ENCODE measurements at places on chromosomes 4 and X.

DNA sequence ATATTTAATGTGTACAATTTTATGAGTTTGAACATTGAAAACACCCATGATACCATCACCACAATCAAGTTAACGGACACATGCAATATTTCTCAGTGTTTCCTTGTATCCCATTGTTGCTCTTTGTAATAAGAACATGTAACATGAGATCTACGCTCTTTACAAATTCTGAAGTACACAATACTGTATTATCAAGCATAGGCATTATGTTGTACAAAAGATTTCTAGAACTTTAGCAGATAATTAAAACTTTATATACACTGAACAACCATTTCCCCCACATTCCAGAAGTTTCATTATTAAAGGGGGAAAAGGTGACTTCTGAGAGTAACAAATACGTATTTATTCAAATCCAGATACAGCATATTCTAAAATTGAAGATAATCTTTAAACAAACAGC is 114.5 kb downstream of the SLC10A7 start:
- DNase-seq, result no peak

- DNase-seq, result no peak
Observed at GRCh38 chr4:133161570-133162295, 12.6 kb downstream of the PCDH10 start.

GRCh38 chr4:58138786-58139668 is 1028.8 kb upstream of the IGFBP7 start:
- DNase-seq, result no peak

- no peak for DNase-seq
Observed at GRCh38 chr4:106584337-106584989, 215.9 kb upstream of the GIMD1 start.

GRCh38 chr4:133145758-133146573 is 3.1 kb upstream of the PCDH10 start:
- no peak for DNase-seq
